Activated CD4-positive, alpha-beta T cell treated with anti-CD3 and anti-CD28 coated beads, Interleukin-2, amount 50 U/mL, for 4 hours (primary cell): ENCODE measurements at places on chromosomes 16 and 17.
A peak's percentile ranks its signal among the peaks of the same experiment; 100 is the strongest.

GRCh38 chr17:60311186-60311585 is 80.7 kb downstream of the USP32 start:
- DNase-seq: no peak

DNA sequence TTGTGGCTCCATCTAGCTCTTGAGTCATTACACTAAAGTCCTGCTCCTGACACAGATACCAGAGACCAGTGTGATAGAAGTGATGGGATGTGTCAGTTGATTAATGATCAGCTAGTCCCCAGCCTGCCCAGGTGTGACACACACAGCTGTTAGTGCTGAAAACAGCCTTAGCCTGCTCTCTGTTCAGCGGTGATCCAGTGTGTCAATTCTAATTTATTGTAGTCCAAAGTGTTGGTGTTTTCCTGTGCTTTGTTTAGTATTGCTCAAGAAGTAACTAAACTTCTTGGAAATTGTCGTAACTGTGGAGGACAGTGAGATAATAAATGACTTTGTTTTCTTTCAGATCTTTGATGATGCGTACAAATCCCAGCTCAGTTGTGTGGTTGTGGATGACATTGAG is 92.3 kb downstream of the WNT3 start:
- DNase-seq: no peak

DNA sequence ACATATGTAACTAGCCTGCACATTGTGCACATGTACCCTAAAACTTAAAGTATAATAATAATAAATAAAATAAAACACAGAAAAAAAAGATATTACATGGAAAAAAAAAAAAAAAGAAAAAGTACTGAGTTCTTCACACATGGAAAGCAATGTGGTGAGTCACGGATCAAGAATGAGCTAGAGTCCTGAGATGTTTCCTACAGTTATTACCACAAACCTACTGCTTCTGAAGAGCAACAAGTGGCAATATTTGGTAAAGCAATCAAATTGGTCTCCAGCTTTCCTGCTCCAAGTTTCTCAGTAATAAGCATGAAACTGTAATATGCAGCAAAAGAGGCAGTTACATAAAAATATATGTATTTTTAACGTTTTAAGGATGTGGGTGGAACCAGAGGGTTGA is 223.3 kb upstream of the SALL1 start:
- no peak for DNase-seq

GRCh38 chr17:68019336-68019674 is 16.2 kb upstream of the KPNA2 start:
- no peak for DNase-seq

- DNase-seq: no peak
Observed at GRCh38 chr17:282912-283882, 69.4 kb downstream of the RPH3AL start.

- peak; percentile 32 for DNase-seq
Observed at GRCh38 chr16:31200821-31201568, 1.6 kb downstream of the PYCARD start.

DNA sequence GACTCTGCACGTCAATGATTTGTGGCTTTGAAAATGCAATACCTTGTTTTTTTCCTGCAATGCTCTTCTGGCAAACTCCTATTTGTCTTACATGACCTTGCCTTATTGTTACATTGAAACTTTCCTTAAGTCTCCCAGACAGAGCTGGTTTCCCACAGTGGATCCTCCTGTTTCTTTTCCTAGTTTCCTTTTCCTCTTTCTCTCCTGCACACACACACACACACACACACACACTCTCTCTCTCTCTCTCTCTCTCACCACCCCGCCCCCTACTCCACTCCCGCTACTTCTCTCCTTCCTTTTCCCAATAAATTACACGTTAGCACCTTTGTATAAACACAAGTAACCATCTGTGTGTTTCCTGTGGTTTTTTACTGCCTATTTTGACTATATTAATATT is 2.3 kb downstream of the ORC6 start:
- no peak for DNase-seq

DNA sequence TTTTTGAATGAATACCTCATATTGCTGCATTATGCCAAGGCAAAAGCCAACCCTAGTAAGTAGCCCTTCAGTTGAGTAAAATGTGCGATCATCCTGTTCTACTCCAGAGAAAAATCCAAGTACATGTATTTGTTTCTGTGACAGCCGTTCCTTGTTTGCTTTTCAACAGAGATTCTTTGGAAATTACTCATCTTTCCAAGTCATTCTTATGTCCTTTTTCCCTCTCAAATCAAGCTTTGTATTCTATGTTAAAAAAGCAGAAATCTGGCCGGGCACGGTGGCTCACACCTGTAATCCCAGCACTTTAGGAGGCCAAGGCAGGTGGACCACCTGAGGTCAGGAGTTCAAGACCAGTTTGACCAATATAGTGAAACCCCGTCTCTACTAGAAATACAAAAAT is 112.9 kb upstream of the HAS3 start:
- DNase-seq: no peak

GRCh38 chr16:66900721-66901441 is 17.8 kb downstream of the CDH16 start:
- no peak for DNase-seq

DNA sequence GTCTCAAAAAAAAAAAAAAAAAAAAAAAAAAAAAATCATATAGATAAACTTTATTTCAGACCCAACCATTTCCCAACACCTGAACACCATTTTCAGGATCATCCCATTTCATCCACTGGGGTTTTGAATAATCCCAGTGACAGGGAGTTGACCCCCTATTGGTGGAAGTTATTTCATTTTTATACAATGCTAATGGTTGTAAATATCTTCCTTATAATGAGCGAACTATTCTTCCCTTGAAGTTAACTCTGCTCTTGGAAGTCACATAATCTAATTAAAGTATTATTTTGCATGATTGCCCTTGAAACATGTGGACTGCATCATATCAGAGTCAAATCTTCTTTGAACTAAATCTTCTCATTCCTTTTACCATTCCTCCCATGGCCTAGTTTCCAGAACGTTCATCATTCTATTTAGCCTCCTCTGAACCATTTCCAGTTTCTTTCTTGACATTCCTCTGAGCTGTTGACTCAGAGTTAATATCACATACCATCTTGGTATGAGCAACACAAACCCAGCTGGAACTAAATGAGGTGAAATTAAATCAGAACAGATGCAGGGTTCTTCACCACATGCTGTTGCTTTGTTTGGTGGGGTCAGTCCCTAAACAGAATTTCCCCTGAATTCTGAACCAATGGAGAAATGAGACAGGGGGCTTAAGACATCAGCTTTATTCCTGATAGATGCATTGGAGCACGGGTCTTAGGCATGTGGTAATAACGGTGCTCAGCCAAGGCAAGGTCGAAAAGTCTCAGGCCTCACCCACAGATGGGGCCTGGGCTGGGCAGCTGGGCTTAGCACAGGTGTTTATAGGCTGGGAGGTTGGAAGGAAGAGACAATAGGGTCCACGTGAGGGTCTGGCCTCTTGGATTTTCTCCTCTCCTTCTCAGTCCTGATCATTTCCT is 8.9 kb downstream of the HSD17B2 start:
- DNase-seq: no peak

DNA sequence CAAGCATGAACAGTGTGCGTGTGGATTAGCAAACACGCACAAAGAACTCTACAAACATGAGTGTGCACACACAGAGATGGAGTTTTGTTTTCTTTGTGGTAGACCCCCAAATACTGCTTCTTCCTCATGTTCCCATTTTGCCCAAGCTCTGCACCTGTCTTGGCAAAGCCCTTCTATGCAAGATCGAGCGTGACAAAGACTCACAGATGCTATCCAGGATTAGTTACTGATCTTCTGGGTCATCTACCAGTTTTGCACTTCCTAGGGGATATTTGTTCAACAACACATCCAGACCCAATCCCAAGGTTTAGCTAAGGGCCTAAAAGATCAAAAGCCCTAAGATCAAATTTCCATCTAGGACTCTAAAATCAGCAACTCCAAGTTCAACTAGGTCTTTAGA is 16.0 kb downstream of the LRRC36 start:
- no peak for DNase-seq

- no peak for DNase-seq
Observed at GRCh38 chr17:83050651-83051395, 28.6 kb upstream of the METRNL start.

GRCh38 chr17:74863420-74864296 is 4.0 kb upstream of the GRIN2C start:
- DNase-seq: no peak

GRCh38 chr16:23587726-23588125 is 8.4 kb downstream of the NDUFAB1 start:
- DNase-seq: no peak

DNA sequence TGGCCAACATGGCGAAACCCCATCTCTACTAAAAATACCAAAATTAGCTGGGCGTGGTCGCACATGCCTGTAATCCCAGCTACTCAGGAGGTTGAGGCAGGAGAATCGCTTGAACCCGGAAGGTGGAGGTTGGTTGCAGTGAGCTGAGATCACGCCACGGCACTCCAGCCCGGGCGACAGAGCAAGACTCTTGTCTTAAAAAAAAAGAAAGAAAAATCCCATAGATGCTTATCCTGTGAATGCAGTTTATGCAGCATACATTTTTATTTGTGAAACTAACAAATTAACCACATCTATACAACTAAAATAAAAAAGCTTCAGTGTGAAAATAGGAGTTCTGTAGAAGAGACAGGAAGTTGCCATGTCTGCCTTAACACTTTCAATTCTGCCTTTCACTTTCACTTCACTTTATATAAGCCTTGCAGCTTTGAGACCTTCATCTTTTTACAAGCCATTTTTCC is 7.1 kb downstream of the IGSF6 start:
- DNase-seq: no peak

DNA sequence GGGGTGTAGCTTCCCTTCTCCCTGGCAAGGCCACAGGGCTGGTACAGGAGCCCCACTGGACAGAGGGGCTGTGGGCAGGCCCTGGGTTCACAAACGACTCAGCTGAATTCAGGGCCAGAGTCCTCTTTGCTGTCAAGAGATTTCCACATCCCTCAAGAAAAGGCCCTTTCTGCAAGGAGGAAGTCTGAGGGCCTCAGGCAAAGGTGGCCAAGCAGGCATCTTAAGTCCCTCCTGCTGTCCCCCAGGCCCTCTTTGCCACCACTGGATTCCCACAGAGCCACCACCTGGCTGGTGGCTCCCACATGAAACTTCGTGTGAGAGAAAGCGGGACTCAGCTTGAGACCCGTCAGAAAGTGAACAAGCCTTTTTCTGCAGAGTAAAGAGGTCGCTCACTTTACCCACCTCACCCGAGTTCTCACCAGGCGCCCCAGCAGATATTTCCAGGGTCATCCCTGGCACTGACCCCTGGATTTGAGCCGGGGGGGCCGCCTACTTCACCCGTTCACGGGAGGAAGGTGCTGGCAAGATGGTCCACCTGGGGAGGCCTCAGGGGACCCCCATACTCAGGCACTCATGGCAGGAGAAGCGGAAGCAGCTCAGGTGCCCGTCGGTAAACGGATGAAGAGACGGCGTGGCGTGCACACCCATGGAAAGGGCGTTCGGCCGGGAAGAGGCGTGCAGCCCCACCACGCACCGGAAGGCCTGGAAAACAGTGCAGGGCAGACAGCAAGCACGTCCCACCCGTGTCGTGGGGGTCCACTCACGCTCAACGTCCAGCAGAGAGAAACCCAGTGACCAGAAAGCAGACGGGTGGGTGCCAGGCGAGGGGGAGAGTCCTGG is 3.6 kb downstream of the RNF166 start:
- DNase-seq: no peak

- DNase-seq: no peak
Observed at GRCh38 chr17:795276-795675, 13.1 kb downstream of the MRM3 start.

DNA sequence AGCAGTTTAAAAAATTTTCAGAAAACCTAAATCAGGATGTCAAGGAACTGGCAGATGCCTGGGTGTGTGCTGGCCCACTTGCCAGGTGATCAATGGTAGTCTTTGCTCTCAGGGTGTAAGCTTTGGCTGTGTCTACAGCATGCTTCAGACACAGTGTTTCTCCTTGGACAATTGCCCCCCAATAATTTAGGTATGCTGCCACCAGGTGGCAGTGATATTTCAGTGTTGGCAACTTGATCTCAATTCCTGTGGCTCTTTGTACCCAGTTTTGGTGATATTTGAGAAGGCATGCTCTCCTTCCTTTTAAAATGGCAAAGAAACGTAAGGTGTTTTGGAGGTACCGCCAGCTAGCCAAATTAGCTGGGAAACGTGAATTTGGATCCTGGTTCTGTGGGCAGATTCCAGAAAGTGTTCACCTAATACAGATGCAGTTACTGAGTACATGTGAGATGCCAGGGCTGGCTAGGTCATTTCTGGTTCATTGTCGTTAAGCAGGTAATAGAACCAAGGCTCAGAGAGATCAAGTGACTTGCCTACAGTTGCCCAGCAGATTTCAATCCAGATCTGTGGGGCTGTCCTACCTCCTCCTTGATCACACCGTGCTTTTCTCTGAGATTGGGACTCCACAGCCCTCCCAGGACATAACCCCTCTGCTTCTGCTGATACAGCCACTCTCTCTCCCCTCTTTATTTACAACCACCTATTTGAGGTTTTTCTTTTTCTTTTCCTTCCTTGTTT is 155.6 kb upstream of the PLCG2 start:
- DNase-seq: peak; percentile 56

- no peak for DNase-seq
Observed at GRCh38 chr16:46826631-46827030, 4.3 kb downstream of the C16orf87 start.

DNA sequence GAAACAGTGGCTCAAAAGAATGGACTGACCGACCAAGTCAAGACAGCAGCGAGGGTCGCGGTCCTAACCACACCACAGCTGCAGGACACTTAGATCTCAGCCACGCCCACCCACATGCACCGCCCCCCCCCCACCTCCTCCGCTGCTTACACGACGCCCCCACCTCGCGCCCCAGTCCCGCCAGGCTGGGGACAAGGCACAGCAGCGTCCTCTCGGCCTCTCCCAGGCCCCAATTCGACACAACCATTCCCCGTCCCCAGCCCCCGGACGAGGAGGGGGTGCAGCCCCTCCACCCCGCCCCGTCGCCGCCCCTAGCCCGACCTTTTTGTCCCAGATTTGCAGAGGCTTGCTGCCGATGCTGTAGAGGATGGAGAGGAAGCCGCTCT is 477 bp downstream of the CFAP20 start:
- peak; percentile 5 for DNase-seq

DNA sequence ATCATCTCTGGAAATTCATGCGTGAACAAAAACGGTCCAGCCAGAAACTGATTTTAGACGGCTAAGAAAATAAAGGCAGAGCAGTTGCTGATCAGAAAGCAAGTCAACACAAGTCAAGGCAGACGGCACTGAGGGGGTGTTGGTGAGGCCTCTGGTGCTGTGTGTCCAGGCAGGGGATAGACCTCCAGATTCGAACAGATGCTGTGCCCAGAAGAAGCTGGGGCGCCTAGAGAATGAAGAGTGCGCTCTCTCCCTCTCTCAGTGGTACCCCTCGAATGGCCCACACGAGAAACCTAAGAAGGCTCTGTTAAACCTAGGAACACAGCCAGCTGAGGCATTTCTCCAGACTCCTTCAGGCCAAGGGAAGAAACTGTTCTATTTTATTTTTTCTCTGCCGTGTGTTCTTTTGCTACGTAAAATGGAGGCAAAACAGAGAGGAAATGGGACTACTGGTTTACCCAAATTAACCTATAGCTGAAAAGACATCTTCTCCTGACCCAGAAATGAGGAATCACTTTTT is 178.3 kb downstream of the PMP22 start:
- DNase-seq: no peak
